Stomach (tissue), 19 donors: ENCODE measurements at places on chromosomes 7 and 10. TPM values are rescaled to one million over a fixed set of nuclear protein-coding genes. Genes with fewer than 3 reads are reported as not detected.

The ITGA8 gene
- total RNA-seq: 35.0 TPM

The PTF1A gene
- total RNA-seq: not detected

- no peak for DNase-seq
Measured at GRCh38 chr7:137880432-137880831, 33.7 kb upstream of the DGKI start.

The OR6V1 gene
- not detected for total RNA-seq

DNA sequence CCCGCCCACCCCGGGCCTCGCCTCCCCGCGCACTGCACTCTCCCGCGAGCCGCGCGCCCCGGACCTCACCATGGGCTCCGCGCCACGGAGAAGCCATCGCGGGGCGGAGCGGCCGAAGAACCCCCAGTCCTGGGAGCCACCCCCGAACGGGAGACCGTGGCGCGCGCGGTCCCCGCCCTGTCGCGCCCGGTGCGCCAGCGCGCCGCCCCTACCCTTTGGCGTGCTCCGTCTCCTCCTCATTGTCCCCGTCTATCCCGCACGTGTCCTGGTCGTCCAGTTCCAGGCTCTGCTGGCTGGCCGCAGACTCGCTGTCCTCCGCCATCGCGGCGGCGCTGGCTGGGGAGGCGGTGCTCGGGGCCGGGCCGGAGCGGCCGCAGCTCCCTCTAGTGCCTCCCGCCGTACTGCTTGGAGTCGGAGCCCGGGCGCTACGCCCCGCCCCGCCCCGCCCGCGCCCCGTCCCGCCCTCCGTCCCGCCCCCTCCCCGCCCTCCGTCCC lies at the start of gene NMT2:
Gene NMT2 (minus strand): TSS at position 403 of the 495 bp plus-strand sequence. CDS start 81 bp downstream, at position 322.
- peak; percentile 96 for DNase-seq

The SFMBT2 gene
- total RNA-seq: 7.1 TPM

The HOGA1 gene
- not detected for total RNA-seq

DNA sequence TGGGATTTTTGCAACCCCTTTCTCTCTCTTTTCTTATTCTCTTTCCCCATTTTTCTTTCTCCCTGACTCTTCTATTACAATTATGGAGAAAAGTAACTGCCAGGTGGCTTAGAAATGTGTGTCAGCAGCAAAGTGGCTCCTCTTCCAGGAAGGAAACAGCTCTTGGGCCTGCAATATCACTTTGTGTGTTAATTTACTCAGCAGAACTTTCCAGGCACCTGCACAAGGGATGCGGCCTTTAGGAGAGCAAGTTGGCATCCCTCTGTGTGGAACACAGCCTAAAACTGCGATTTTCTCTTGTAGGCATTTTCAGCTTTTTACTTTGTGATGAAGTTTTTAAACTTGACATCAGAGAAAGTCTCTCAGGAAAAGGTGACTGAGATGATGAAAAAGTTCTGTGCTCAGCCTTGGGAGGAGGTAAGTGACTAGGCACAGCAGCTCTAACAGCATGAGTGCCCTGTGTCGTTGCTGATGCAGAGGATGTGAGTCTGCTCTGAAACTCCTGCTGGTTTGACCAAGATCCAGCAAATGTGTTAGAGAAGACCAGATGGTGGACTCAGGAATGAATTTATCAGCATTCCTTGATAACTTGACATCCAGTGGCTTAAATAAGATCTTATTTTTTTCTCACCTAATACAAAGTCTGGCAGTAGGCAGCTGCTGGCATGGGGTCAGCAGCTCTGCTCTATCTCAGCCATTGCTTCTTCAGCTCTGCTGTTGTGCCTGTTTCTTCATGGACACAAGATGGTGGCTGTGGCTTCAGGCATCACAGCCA lies 47.4 kb upstream of the CC2D2B start:
- DNase-seq: no peak

DNA sequence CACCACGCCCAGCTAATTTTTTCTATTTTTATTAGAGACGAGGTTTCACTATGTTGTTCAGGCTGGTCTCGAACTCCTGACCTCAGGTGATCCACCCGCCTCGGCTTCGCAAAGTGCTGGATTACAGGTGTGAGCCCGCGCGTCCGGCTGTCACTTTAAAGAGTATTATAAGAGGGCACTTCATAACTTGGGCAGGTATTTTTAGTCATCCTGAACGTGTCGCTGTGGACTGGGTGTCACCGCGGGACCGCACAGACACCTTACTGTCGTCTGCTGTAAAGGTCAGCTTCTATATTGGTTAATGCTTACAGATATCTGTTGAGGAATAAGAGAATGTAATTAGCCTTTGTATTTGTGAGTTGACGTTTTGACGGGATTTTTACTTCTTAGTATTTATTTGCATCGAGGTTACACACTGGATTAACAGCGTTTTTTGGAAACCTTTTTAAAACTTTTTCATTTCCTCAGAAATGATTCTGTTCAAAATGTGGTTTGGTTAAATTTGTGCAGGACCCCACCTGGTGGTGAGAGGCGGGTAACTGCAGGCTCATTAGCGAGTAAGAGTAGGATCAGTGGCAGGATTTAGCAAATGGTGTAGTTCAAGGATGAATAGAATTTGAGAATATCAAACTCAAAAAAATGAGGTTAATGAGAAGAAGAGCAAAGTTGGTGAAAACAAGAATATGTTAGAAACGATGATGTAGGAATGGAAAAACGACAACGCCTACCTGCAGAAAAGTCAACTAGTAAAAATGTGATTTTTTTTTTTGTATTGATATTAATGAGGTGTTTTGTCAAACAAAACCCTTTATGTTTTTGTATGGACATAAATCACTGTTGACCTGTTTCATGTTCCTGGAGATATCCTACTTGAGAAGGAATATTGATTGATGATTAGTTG lies 3.2 kb downstream of the DNAJB6 start:
- DNase-seq: peak; percentile 62

DNA sequence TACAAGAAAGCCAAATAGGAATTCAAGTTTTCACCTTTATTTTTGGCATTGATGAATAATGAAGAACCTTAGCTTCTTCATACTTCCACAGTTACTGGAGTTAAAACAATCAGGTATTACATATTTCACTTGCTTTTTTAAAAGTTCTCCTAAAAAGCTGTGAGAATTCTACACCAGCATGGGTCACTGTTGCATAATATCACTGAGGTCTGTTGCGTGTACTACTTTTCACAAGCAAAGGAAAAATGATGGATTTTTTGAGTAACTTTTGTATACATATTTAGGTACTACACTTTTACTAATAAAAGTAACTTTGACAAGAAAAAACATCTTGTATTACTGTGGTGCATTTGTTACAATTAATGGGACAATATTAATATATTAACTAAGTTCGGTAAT lies 15.2 kb downstream of the FAM24B start:
- DNase-seq: no peak

The CDC14C gene
- not detected for total RNA-seq

The ZNF467 gene
- 5.8 TPM for total RNA-seq

The CH25H gene
- total RNA-seq: not detected

The HABP2 gene
- not detected for total RNA-seq

- DNase-seq: no peak
Measured at GRCh38 chr7:16114071-16114470, 307.3 kb downstream of the CRPPA start.

DNA sequence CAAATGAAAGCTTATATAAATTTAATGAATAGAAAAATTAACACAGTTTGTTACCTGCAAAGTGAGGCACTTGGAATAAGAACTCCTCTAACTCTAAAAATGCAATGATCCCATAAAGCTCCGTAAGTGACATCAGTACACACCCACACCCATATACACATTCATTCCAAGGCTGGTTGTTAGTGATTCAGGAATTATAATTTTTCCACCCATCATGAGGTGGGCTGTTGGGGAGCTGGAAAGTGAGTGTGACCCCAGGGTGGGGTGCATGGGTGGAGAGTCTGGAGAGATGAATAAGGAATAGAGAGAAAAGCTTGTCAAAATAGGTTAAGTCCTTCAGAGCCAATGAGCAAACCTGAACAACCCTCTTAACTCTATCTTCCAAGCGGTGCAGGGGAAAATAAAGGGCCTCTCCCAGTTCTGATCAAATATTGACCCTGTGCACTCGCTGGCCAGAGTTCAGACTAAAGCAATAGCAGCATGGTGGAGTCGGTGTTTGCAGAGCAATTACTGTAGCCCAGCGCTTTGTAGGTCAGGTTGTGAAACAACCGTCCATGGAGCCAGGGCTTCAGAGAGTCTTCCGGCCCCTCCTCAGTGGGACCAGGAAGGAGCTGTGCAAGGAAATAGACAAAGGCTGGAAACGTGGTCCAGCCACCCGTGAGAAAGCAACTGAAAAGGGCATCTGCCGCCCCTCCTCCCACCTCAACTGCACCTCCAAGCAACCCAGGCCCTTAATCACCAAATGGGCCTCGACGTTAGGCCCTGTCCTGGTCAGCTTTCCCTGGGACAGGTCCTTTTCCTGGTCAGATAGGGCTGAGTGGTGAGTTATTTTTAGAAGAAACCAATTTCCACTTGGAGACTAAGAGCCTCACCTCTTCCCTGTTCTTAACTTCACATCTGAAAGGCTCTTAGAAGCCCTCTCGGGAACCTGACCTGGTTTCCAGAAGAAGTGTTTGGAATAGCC lies 61.2 kb downstream of the SH3PXD2A start:
- DNase-seq: peak; percentile 94

The C7orf57 gene
- total RNA-seq: not detected

DNA sequence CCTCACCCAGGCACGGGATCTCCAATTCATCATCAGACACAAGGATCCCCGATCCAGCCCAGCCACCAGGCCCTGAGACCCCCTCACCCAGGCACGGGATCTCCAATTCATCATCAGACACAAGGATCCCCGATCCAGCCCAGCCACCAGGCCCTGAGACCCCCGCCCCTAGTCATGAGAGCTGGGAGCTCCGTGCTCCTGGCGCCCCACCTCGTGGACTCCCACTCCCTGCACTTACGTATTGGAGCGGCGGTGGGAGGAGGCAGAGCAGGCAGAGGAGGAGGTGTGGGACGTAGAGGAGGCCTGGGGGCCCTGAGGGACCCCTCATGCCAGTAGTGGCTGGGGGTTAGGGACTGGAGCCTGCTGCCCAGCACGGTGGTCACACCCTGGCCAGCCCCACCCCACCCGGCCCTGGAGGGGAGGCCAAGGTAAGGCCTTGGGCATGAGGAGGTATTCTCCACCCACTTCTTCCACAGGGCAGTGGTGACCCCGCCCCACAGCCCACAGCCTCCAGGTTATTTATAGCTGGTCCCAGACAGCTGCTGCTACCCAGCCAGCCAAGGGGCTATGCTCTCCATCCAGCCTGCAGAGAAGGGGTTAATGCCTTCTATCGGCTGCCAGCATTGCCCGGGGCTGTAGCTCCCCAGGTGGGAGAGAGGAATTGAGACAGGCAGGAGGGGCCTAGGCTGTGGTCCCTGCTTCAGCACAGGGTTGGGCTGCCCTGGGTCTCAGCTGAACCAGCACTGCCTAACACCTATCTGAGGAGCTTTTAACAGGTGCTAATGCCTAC lies 17.6 kb upstream of the CRHR2 start:
- DNase-seq: no peak

The TMEM236 gene
- total RNA-seq: 1.1 TPM

DNA sequence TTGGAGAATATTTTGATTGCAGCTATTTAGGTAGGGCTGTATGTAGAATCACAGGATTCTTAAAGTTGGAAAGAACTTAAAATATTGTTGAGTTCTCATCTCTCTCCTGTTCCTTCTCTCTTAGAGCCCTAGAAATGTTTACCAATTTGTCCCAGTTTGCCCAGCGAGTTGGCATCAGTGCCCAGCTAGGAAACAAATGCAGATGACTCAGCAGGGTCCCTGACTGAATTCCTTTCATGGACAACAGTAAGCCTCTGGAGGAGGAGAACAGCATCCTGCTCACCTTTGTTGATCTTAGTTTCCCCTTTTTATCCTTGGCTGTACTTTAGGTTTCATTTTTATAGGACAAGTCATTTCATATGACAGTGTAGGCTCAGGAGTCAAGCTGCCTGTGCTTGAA lies 89.3 kb downstream of the SEC23IP start:
- DNase-seq: no peak

GRCh38 chr10:89022734-89023133 lies 32.1 kb downstream of the FAS start:
- DNase-seq: no peak
